Posterior vena cava (tissue), 2 donors: ENCODE measurements at places on chromosomes 1 and 21. TPM values are rescaled to one million over a fixed set of nuclear protein-coding genes. Genes with fewer than 3 reads are reported as not detected.

- no peak for DNase-seq
Observed at GRCh38 chr1:156845055-156845952, 13.6 kb downstream of the INSRR start.

Gene UBXN11
- 12.2 TPM for total RNA-seq

GRCh38 chr1:41380979-41381691, 19.9 kb downstream of the FOXO6 start:
- no peak for DNase-seq

- peak; percentile 17 for DNase-seq
Observed at GRCh38 chr1:20322081-20322824, 31.6 kb downstream of the VWA5B1 start.

DNA sequence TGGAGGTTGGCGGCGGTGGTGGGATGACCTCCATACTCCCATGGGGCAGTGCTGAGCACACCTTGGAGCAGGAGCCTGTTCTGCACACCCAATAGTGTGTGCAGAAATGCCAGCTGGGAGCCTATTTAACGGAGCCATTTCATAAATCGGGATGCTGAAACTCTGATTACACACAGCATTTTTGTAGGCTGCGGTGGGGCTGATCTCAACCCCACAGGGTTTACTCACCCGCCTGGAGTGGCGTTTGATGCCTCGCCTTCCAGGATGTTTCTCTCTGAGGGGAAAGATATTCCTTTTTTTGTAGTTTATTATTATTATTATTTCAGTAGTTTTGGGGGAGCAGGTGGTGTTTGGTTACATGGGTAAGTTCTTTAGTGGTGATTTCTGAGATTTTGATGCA, 82.6 kb upstream of the WDR26 start:
- DNase-seq: no peak

DNA sequence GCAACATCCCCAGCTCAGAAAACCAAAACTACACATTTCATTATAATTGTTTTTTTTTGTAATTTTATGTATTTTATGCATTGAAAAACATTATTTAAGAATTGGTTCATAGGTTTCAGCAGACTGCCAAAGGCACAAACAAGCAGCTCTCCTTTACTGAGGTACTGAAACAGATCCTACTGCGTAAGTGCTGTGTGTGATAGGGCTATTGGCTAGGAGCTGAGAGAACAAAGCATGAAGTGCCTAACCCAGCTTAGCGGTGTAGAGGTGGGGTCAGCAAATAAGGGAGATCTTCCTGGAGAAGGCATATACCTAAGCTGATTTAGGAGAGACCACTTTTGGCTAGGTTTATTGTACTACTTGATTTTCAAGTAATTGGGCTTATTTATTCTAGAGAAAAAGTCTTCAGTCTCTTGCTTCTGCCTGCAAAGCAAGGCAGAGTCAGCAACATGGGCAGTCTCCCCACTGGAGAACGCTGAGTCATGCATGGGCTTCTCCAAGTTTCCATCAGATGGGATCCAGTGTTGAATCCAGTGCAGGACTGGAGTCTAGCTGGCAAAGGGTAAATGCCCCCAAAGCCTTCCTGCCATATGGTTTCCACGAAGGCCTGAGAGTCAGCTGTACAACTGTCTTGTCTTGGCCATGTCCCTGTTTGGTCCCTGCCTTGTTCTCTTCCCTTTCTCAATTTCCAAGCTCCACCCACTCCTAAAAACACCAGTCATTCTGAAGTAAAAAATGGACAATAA, 18.0 kb upstream of the YTHDF2 start:
- no peak for DNase-seq

DNA sequence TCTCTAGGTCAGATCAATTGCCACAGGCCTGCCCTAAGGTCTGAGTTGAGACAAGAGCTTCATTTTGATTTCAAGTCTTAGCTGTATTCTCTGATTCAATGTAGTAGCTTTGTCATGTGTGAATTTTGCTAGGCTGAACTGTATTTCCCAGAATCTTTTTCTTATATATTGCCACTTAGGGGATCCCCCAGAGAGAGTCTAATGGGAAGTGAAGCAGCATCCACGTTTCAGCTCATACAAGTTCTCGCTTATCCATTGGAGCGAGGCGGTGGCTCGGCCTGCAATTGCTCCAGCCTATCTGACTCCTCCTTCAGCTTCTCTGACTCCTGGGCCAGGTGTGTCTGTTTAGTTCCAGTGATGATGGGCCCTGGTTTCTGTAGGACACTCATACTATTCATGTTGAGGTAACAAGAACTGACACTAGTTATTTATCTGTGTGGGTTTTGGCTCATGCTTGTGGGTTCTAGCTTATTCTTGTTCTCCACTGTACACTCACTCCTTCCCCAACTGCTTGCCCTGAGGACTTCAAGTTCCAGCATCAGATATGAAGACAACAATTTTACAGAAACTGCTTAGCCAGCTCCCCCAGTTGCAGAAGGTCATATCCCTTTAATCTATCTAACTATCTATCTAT, 48.2 kb downstream of the TBX19 start:
- no peak for DNase-seq

GRCh38 chr1:116947092-116947860, 37.6 kb downstream of the PTGFRN start:
- DNase-seq: no peak

Gene TGFBR3
- 86.7 TPM for total RNA-seq

DNA sequence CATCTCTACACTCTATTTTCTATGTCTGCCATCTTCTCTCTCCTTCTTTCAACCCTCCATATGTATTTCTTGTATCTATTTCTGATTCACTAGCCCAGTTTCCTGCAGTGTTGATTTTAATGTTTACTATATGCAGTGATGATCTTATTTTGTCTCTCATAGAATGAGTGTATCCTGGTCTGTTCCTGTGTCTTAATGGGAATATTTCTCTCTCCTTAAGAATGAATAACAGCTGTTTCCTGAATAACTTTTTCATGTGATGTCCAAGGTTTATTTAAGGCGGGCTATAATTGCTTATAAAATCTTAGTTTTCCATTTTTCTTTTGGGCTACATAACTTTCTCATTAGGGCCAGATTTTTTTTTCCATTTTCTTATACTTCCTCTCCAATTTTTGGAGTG, 144.5 kb downstream of the C1orf21 start:
- DNase-seq: no peak

Gene UBXN10
- 0.60 TPM for total RNA-seq

Gene TRAF3IP3
- 2.8 TPM for total RNA-seq

Gene VAV3
- 7.9 TPM for total RNA-seq

- no peak for DNase-seq
Observed at GRCh38 chr1:245842106-245842505, 665.0 kb downstream of the SMYD3 start.

- no peak for DNase-seq
Observed at GRCh38 chr1:61956016-61956645, 213.9 kb downstream of the PATJ start.

Gene DNM3
- 4.9 TPM for total RNA-seq

DNA sequence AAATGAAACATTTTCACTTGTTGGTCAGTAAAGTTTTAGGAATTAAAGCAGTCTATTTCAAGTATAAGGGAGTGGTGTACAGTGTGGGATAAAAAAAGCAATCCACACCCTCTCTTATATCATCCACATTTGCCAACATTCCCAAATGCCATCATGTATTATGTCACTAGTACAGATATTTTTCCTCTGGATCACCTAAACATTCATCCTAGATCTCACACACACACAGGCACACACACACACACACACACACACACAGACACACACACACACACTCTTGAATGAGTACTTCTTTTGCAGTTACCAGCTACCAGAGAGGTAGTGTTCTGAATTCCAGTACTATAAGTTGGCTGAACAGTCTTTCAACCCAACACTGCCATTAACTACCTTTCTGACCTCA, 1369.1 kb upstream of the ADGRL4 start:
- DNase-seq: no peak

DNA sequence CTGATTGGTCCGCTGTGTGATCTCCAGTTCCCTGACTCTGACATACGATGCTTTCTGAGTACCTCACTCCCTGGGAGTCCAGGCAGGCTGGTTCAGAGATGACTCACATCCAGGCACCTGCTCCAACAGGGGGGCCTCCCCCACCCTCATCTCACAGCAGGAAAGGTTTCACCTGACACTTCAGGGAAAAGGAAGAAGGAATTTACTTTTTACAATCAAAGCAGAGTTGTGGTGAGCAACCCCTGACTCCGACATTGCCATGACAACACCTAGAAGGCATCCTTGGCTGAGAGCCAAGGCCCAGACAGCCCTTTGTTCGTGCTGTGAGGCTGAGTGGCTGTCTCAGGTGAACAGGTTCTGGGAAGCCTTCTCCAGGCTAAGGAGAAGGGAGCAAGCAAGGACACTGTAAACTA, 164.6 kb upstream of the GJB5 start:
- no peak for DNase-seq

Gene CLCA4
- not detected for total RNA-seq
